ACHN (cell line): ENCODE measurements at places on chromosomes 3 and 15.

DNA sequence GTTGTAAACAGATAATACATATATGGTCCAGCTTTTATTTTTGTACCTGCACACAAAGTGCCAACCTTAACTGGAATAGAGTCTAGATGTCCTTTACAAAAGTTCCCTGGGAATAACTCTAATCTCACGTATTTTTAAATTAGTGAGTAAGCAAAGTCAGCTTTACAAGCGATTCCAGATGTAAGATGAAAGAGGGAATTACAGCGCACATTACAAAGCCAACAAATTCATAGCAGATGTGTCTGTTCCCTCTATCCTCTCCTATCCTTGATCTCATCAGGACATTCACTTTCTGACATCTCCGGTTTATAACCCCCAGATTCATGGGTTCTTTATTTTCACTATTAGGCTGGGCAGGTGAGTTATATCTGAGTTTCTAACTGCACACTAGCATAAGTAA is 406.8 kb upstream of the ZNF385D start:
- no peak for DNase-seq

DNA sequence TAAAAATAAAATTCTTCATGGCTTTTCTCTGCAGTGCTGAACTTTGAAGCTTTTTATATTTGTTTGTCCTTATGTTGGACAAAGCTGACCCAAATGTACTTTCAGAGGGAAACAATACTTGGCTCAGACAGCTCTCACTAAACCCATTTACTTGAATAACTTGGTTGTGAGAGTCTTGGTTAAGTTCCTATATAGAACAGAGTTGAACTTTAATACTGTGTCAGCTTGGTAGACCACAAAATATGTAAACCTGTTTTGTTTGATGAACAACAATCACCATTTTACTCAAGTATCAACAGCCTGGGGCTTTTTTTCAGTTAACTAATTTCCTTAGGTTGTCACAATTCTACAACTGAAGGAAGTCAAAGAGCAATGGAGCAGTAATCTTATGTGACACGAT is 211.9 kb downstream of the CADM2 start:
- no peak for DNase-seq

GRCh38 chr15:70826634-70827033 is 27.3 kb downstream of the LARP6 start:
- DNase-seq, result peak; percentile 8

DNA sequence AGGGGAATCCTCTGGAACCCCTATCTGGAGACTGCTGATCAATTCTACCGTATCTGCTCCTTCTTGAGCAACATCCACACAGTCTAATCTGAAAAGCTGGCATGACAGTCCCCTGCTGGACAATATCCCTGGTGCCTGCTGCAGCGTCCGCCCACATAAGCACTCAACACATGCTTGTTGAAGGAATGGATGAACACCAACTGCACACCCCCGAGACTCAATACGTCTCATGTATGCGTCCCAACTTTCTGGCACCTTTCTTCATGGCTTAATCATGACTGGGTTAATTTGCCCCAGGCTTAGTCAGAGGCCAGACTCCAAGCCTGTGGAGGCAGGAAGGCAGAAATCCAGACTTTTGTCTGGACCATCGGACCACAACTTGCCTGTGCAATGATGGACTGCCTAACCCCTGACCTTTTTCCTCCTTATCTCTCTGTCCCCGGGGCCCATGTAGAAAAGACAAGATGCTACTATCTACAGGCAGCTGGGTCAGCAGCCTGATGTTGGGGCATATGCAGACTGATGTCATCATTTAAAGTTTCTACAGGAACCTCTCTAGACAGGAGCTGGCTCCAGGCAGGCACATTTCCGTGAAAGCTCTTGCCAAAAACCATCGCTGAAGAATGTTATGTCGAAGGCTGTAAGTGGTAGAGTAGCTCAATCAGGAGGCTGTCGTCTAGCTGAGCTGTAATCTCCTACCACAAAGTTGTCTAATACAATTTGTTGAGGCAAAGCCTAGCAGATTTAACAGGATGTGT is 114.1 kb upstream of the TPM1 start:
- DNase-seq, result peak; percentile 33

DNA sequence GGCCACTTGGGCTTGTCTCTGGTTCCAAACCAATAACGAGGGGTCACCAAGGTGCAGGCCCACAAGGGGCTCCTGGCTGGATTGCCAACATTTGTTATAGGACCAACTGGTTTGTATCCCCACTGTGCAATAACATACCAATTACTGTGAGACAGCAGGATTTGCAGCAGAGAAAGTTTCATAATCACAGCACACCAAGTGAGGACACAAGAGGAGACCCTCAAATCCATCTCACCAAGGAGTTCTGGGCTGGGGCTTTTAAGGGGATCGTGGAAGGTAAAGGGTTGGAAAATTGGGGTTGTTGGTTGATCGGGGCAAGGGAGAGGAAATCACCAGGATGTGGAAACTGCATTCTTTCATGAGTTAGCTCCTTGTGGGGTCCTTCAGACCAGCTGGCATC is 29.7 kb upstream of the LHFPL4 start:
- DNase-seq, result no peak

- DNase-seq, result no peak
Measured at GRCh38 chr3:117184574-117184973, 475.0 kb downstream of the TUSC7 start.
